ENCODE measurements at places on chromosomes 3 and 15.

DNA sequence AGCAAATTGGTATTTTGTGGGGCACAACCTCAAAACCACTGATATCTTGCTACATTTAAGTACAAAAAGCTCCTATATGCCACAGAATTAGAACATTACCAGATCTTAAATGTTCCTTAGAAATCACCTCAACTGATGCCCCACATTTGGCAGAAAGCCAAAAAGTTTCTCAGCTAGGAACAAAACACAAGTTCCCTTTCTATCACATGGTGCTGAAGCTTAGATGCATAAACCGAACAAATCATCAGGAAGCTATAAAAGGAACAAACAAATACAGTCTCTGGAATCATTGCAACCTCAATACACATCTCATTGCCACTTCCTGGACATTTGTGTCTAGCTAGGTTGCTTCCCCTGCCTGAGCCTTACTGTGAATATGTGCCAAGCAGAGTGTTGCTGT, 492.6 kb downstream of the LPP start:
- no peak for DNase-seq

- no peak for DNase-seq
Measured at GRCh38 chr15:42908538-42908937, 12.0 kb downstream of the TTBK2 start.

DNA sequence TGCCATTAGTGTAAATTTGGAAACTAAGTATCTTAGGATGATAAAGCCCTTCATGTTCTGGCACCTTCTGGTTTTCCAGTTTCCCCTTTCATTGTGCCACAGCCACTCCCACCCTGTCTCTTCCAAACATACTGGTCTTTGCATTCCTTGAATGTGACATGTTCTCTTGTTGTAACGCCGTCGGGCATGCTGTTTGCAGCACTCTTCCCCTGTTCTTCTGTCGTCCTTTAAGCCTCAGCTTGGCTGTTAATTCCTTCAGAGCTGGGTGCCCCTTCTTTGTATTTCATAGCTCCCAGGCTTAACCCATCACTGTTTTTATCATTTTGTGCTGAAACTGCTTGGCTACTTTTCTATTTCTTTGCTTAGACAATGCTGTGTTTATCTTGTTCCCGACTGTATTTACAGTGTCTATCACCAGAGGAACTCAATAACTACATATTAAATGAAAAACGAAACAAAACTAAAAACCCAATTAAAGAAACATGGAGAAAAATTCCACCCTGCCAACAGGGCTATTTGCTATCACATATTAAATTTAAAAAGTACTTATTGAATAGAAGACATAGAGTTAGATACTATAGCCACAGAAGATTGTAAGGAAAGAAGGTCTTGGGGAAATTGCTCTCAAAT, 95.4 kb upstream of the KCNAB1 start:
- no peak for DNase-seq

- DNase-seq = no peak
Measured at GRCh38 chr15:70351941-70352774, 254.4 kb upstream of the TLE3 start.

GRCh38 chr15:41930221-41930866, 36.5 kb upstream of the SPTBN5 start:
- no peak for DNase-seq

DNA sequence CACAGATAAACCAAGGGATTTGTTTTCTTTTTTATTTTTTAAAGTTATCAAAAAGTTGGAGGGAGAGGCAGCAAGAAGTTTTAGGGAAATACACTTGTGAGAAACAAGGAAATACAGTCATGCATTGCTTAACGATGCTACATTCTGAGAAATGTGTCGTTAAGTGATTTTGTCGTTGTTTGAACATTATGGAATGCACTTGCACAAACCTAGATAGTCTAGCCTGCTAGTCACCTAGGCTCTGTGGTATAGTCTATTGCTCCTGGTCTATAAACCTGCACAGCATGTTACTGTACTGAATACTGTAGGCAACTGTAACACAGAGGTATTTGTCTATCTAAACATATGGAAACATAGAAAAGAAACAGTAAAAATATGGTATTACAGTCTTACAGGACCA, 2.0 kb upstream of the NFKBIZ start:
- DNase-seq = no peak

GRCh38 chr3:356952-357351, 160.4 kb downstream of the CHL1 start:
- no peak for DNase-seq

- no peak for DNase-seq
Measured at GRCh38 chr3:144687862-144688261, 716.2 kb downstream of the DIPK2A start.

DNA sequence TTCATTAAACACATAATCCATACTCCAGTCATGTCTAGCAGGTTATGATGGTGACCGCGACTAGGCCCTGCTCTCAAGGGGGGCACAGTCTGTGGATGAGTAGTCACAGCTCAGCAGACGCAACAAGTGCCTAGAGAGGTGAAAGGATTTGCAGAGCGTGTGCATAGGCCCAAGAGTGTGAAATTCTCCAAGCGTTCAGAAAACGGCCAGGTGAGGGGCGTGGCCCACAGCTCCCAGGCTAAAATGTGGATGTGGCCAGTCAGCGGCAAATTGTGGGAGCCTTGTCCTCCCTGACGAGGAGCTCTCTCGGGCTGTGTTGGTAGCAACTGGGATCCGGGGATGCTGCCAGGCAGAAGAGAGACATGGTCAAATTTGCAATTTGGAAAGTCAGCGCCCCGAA, 46.4 kb upstream of the TSEN2 start:
- no peak for DNase-seq

GRCh38 chr3:278300-279064, 81.9 kb downstream of the CHL1 start:
- DNase-seq = no peak

DNA sequence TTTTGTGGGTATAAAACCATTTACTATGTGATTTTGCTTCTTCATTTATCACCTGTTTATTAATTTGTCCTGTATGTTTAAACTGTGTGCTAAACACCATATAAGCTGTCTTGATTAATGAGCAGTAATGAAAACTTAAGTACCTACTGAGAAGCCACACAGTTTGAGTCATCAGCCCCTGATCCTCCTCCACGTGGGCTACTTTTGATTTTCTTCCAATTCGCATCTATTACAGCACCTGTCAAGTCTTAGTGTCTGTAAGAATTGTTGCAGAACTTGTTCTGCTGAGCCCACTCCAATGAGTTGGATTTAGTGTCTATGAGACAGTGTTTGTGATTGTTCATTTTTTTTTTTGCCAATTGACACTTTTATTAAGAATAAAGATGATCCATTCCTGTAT, 16.8 kb downstream of the EPHA6 start:
- no peak for DNase-seq

DNA sequence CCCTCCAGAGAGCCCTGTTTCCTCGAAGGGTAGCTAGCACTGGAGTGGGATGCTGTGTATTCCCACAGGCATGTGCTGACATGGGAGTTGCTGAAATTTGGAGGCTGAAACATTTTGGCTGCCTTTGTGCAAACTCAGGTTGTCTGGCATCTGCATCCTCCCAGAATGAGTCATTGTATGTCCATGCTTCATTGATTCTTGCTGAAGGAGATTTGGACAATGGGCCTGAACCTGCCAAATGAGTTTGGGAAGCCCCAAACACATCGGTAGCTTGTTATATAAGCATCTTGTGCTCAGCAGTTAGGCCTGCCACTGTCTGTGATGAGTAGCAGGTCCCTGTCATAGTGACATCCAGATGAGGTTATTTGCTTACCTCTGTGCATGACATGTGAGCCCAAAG, 160.0 kb downstream of the IL5RA start:
- DNase-seq = no peak

DNA sequence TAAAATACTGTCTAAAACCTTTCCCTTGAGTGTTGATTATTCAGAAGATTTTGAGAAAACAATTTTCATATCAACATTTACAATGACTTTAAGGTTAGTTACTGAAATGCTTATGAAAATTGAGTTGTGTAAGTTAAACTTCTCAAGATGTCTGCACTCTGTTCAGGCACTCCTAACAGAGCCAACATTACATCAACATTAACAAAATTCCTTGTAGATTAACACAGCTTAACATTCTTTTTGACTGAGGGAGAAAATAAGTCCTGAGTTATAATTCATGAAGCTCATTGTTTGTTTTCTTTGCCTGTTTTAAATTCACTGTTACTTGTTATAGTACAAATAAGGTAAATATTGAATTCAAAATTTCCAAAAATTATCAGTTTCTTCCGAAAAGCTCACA, 9.0 kb downstream of the ACKR4 start:
- no peak for DNase-seq

- no peak for DNase-seq
Measured at GRCh38 chr15:101497484-101498034, 8.1 kb upstream of the PCSK6 start.

- no peak for DNase-seq
Measured at GRCh38 chr15:41855261-41855961, 16.8 kb downstream of the PLA2G4B start.

DNA sequence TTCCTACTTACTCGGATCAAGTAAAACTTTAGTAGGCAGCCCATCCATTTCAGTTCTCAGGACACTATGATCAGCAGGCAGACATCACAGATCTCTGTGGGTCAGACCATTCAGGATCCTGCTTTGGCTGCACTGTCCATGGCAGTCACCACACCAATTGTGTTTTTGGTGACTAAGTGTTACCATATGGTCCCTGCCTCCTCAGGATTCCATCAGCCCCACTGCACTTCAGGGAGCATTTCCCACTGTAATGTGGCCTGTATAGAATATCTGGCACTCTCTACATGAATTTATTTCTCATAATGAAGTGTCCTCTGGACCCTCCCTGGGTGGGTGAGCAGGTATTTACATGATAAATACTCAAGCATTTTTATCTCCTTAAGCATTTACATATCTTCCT, 41.3 kb downstream of the ZNF445 start:
- no peak for DNase-seq

GRCh38 chr3:43932921-43933320, 242.2 kb downstream of the ABHD5 start:
- no peak for DNase-seq

- DNase-seq = no peak
Measured at GRCh38 chr3:172709774-172710663, 848 bp downstream of the NCEH1 start.

All from SIG-M5 (cell line).